ENCODE measurements at places on chromosomes 11 and 22.

GRCh38 chr22:28120691-28121592, 201.9 kb upstream of the PITPNB start:
- no peak for DNase-seq

DNA sequence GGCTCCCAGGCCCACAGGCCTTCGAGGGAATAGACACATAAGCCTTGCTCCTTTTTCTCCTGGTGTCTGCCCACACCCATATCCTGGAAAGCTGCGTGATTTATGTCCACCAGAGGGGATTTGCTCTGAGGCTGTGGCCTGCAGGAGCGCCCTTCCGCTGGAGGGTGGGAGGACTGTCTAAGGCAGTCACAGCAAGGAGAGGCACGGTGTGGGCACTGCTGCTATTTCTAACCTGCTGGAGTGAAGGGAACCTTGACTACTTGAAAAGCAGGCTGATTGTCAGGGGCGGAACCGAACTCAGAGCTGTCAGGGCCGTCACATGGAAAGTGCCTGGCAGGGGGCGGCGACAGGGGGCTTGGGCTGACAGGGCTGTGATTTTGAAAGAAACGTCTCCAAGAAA, 3.7 kb downstream of the UPB1 start:
- DNase-seq = no peak

DNA sequence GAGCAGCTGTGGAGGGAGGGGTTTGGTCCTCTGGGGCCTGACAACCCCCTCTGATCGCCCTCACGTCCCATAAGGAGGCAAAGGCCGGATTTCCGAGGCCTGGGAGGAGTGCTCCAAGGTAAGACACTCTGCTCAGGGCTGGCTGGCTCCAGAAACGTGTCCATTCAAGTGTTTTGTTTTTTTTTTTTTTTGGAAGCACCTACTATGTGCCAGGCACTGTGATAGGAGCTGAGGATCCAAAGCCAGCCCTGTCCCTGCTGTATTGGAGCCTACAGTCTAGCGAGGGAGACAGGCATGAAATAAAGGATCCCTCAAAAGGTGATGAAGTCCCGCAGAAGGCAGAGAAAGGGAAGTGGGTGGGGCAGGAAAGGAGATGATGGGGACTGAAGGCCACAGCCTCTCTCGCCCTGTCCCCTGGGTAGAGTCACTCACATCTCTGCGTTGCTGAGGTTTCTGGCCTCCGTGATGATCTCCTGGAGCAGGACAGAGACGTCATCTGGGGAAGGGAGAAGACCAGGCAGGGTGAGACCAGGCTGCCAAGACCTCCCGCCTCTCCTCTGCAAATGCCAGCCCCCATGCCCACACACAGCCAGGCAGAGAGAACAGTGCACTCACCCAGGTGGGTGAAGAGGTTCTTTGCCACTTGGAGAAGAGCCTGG, 89.2 kb downstream of the PDE2A start:
- DNase-seq = no peak

GRCh38 chr11:128803449-128804245, 63.4 kb downstream of the KCNJ1 start:
- DNase-seq = no peak

- no peak for DNase-seq
Observed at GRCh38 chr11:17012179-17012578, 2.0 kb downstream of the PLEKHA7 start.

Data from AG08395 (cell line).